ENCODE measurements at places on chromosomes 1 and 21.
A peak's percentile ranks its signal among the peaks of the same experiment; 100 is the strongest.

GRCh38 chr1:154769193-154769895, 100.7 kb downstream of the KCNN3 start:
- DNase-seq, result no peak

GRCh38 chr21:26110715-26111114, 59.9 kb downstream of the APP start:
- DNase-seq, result no peak

DNA sequence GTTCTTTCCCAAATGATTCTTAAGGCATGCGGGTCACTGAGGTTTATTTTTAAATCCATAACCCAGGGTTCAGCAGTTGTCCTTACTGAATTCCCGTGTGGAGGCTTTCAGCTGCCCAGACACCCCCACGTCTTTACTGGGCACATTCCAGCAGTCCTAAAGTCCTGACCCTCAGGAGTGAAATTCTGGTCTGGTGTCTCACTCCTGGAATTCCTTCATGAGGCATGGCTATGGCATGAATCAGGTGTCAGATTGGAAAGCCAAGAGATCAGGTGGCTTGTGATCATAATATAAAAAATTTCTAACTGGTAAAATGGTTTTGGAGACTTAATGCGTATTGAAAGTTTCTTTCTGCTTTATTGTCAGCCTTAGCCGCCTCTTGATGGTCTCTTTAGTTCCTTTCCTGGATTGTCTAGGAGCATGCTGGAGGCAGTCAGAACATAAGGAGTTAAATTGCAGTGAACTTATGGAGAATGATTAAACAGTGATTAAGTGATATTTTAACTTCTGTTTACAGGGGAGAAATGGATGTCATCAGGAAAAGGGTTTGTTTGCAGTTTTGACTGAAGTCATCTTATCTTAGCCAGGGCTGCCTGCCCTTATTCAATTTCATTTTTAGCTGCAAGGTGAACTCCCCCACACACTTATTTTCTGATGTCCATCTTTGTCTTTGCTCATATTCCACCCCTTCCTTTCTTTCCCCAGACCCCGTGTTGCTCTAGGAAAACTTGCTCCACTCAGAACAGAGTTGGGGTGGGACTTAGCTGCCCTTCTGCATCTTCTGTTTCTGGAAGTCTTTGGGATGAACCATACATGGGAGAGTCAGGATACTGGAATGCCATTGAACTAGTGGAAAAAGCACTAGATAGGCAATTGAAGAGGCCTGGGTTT, 25.7 kb upstream of the MACF1 start:
- no peak for DNase-seq

- DNase-seq, result no peak
Measured at GRCh38 chr1:47213230-47213963, 18.6 kb downstream of the TAL1 start.

- DNase-seq, result no peak
Measured at GRCh38 chr1:163095213-163095612, 26.1 kb downstream of the RGS4 start.

DNA sequence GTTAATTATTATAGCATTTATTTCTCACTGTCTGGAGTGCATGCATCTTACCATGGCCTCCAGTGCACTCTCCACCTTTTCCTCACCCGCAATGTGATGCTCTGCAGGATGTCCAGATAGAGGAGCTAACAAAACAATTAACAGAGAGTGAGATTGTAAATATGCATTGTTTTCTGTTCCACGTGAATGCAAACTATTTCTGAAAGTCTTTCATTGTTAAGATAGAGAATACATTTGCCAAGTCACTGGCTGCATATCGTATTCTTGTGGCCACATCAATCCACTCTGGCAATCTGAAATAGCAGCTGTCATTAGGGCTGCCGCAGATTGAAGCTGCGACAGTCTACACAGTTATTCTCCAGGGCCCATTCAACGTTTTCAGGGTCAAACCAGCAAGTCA, 143.8 kb downstream of the DUSP10 start:
- no peak for DNase-seq

GRCh38 chr1:225813214-225813964, 3.5 kb downstream of the EPHX1 start:
- DNase-seq, result no peak

DNA sequence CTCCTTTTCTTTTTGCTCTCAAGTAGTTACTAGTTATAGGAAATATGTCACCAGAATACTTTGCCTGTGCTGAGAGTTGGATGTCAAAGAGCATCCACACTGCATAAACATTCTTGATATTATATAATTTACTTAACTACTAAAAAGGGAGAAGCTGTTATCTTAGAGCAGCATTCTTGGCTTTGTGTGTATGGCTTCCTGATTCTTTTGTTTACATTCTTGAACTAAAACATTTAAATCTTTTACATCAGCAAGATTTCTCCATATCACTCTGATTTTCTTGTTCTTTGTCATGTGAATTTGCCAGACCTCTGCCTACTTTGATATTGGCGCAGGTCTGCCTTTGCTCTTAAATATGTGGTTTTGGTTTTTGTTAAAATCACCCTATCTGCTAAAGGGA, 48.8 kb downstream of the SUCO start:
- no peak for DNase-seq

DNA sequence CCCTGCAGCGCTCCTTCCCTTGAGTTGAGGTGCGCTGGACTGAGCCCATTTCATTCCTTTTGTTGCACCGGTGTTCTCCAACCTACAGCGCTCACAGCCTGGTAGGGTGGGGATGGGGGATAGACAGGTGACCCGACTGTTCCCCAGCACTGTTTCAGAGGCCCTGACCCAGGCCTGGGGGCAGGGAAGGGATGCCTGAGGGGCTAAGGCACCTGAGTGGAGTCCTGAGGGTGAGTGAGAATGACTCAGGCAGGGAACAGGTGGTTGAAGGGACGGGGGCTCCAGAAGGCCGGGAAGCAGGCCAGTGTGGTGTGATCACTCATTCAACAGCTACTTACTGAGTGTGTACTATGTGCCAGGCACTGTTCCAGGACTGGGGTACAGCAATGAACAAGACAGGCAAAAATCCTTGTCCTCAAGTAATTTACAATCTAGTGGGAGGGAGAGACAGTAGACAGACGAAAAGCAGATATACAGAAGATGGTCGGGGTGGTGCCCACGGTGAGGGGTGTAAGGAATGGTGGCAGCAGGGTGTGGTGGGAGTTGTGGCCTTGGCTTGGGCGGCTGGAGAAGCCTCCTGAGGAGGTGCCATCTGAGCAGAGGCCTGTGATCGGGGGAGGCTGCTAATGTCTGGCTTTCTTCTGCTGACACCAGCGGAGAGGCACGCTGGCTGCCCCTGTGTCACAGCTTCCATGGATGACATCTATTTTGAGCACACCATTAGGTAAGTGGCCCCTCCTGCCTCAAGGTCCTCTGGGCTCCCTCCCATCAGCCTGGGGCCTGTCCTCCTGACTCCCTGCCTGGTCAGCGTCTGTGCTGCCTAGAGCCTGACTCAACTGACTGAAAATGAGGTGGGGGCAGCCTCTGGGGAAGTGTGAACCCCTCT, 37.4 kb downstream of the ACOT11 start:
- DNase-seq, result no peak

DNA sequence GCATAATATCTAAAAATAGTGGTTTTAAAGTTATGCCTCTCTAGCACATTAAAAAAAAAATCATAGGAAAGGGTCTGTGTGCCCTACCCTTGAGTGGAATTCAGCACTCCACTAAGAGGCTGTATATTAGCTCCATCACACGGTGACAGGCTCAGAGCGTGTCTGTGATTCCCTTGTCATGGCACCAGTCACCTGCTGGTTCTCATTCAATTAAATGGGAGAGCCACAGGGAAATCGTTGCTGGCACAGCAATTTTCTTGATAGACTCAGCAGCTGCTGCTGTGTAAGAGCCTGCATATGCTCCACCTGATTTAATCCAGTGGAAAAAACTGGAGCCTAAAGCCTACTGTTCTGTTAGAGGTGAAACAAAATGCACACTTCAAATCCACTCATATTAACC, 9.5 kb downstream of the ATP6V1G3 start:
- no peak for DNase-seq

DNA sequence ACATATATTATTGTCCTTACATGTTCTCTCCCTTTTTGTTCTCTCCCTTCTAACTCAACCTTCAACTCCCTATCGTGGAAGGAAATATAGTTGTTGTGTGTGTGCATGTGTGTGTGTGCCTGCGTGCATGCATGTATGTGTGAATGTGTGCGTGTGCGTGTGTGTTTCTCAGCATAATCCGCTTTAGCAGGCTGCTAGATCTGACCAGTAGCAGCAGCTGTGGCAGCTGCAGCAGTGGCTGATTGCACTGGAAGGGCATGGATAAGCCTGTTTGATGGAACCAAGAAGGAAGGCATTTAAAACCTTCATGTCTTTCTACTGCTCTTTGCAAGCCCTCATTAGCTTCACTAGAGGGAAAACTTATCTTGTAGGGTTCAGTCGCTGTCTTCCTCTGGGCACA, 65.6 kb upstream of the IRF2BP2 start:
- no peak for DNase-seq

GRCh38 chr1:47709019-47709871, 271.4 kb downstream of the FOXD2 start:
- DNase-seq, result no peak

- no peak for DNase-seq
Measured at GRCh38 chr1:117210831-117211261, at the start of gene VTCN1. Gene VTCN1 (minus strand): TSS chr1:117210927. CDS start chr1:117210855, 72 bp downstream.

DNA sequence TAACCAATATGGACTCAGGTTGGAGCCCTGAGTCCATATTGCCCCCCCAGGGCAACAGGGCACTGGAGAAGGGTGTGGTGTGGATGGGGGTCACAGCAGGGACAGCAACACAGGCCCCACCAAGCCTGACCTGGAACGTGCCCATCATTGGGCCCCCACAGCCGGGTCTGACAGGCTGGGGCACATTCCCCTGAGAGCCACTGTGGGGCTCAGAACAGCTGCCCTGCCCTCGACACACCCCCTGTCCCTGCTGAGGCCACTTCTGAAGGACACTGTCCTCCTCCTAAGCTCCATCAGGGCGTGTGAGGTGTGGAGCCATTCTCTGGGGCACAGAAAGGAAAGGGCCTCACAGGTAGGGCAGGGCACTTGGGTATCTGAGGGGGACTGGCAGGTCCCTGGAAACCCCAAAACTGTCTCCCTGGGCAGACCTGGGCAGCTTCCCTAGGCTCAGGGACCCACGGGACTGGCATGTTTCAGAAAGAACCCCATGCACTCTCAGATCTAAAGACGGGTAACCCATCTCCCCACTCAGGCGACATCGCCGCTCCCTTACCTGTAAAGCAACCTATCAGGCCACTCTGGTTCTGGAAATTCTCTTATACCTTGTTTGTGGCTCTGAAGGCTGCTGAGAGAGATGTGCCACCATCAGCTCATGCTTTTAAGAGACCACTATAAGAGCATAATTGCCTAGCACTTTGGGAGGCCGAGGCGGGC, 95.5 kb downstream of the DMRTB1 start:
- DNase-seq, result no peak

- no peak for DNase-seq
Measured at GRCh38 chr1:43319288-43319687, 18.3 kb upstream of the MPL start.

- no peak for DNase-seq
Measured at GRCh38 chr21:38851101-38851500, 45.4 kb downstream of the ETS2 start.

- no peak for DNase-seq
Measured at GRCh38 chr1:47252795-47253194, 20.8 kb upstream of the TAL1 start.

DNA sequence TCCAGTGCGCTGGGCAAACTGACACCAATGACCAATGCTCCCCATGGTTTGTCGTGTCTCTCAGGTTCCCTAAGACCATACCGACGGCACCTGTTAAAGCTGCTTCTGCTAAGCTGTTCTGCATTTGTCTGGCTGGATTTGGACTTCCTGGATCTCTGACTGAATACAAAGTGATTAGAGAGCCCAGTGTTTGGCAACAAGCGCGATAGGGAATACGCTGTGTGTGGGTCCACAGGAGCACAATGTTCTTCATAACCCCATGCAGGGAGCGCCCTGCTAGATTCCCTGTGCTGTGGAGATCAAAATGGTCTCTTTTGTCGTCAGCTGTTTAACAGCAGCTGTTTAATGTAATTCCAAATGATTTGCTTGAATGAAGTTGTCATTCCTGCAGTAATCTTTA, 26.0 kb upstream of the ESRRG start:
- peak; percentile 32 for DNase-seq

DNA sequence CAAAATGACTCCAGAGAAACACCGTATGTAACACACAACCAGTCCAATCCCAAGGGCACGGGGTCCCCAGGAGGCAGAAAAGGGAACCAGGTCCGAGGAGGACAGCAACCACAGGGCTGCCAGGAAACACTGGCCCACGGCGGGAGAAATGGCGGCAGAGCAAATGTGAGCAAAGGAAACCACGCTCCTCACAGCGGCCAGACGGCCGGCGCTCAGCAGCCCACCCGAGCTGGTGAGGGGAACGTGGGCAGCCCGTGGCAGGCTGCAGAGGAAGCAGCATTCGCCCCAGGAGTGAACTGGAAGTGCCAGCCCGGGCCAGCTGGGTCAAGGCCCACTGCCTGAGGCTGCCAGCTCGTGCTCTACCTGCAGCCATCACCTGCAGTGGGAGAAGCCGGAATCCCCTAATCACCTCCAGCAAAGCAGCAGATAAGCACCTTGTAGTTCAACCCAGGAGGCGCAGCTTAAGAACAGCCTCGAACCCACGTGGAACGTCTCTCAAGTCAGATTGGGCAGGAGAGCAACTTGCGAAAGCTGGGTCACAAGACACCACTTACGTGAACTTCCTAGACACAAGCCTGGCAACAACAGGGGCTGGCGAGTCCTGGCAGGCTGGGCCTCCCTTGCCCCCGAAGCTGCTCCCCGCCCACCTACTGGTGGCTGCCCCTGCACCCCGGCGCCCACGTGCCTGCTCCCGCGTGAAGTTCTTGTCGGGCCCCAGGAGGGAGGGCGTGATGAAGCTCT, 6.7 kb downstream of the SLC19A1 start:
- no peak for DNase-seq

- DNase-seq, result no peak
Measured at GRCh38 chr21:33312121-33312520, 12.6 kb upstream of the IFNAR1 start.

DNA sequence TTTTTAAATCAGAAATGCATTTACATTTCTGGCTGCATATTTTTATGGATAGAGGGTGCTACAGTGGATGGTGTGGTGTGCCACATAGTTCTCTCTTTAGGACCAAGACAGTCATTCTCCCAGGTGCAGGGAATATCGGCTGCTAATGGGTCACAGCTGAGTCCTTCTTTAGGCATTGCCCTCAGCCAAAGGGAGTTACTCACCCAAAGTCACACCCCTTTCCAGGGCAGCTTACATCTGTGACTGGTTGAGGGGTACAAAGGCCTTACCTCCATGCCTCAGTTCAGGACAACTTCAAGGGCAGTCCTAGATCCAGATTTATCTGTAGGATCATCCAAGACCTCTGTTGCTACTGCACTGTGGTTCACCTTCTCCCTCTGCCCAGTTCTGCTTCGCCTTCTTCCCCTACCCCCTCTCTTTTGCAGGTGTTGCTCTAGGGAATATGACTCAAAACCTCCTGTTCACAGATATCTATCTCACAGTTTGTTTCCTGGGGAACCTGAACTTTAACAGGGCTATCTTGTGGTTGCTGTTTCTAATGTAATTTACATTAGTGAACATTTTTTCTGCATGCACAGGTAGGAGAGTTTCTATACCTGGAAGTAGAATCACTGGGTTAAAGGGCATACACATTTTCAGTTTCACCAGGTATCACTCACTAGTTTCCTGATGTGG, 413.9 kb downstream of the RPS6KC1 start:
- no peak for DNase-seq
